ENCODE measurements at places on chromosomes 7 and 10.

DNA sequence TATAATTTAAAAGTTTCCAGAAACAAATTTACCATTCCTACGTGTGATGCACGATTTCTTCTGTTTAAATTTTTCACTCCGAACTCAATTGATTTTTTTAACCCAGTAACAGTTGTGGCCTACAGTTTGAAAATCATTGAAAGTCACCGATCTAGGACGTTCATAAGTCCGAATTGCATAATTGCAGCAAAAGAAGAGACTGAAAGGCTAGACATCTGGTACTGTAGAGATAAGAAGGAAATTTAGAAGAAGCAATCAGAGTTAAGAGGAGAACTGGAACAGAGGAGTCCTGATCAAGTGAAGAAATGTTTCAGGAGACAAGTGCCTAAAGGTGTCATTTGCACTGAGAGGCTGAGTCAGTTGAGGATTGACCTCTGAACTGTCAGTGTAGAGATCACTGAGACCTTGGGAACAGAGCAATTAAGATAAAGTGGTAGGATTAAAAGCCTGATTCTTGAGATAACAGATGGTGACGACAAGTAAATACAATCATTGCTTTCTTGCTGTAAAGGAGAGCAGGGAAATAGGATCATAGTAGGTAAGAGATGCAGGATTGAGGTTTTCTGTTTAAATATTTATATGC lies 73.5 kb downstream of the ZFAND4 start:
- no peak overlapping the region for H3K27ac ChIP-seq
- H3K4me3 ChIP-seq, result no peak overlapping the region
- DNase-seq, result no peak
- peaks cover 8% of the 10 kb centered on the region for H3K4me1 ChIP-seq
- H3K27me3 ChIP-seq, result peaks cover 16% of the 10 kb centered on the region
- peaks cover 7% of the 10 kb centered on the region for H3K36me3 ChIP-seq

DNA sequence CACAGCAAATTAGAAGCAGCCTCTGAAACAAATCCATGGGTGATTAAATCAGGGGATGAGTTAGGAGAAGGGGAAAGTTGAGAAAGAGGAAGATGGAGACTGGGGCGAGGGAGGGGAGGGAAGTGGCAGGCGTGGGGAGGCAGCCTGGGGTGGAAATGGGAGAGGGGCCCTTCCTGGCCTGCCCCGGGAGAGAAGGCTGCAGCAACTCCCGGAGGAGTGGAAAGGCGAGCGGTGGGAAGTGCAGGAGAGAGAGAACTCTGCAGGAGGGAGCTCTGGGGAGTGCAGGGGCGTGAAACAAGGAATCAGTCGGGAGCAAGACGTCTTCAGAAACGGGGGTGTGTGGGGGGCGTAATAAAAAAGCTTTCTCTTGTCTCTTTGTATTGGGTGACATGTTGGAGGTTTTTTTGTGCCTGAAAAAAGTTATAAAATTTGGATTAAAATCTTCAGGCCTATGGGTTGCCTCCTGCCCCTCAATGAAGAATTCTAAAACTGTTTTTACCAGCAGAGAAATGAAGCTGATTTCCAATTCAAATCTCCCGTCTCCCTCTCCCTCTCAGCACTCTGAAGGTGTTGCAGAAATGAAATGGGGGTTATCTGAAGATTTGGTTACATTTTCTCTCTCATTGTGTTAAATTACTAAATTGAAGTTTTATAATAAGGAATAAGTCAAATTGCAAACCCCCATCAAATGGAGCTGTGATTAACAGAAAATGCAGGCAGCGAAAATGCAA lies 4.7 kb upstream of the UNCX start:
- H3K4me3 ChIP-seq, result no peak overlapping the region
- no peaks in the 10 kb centered on the region for H3K4me1 ChIP-seq
- H3K27ac ChIP-seq, result no peak overlapping the region
- no peak for DNase-seq

GRCh38 chr10:21668831-21669230 lies 134.8 kb downstream of the MLLT10 start:
- no peak for DNase-seq
- no peak overlapping the region for H3K27ac ChIP-seq
- no peaks in the 10 kb centered on the region for H3K4me1 ChIP-seq
- H3K4me3 ChIP-seq, result no peak overlapping the region

DNA sequence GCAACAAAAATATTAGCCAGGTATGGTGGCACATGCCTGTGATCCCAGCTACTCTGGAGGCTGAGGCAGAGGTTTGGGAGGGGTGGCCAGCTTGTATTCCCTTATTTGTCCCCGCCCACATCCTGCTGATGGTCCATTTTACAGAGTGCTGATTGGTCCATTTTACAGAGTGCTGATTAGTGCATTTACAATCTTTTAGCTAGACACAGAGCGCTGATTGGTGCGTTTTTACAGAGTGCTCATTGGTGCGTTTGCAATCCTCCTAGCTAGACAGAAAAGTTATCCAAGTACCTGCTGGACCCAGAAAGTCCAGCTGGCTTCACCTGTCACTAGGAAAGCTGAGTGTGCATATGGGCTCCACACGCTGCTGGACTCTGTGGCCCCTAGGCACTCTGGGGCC lies 40.0 kb upstream of the RASGEF1A start:
- DNase-seq, result no peak
- no peak overlapping the region for H3K4me3 ChIP-seq
- H3K27me3 ChIP-seq, result peaks cover 19% of the 10 kb centered on the region
- H3K36me3 ChIP-seq, result peaks cover 10% of the 10 kb centered on the region

GRCh38 chr7:133230591-133231194 lies 22.2 kb upstream of the EXOC4 start:
- H3K27ac ChIP-seq, result no peak overlapping the region
- no peak overlapping the region for H3K4me3 ChIP-seq
- DNase-seq, result peak; percentile 65
- H3K4me1 ChIP-seq, result no peaks in the 10 kb centered on the region
- no peaks in the 10 kb centered on the region for H3K36me3 ChIP-seq

GRCh38 chr10:110415809-110416208 lies 81.9 kb upstream of the DUSP5 start:
- H3K27me3 ChIP-seq, result peaks cover 2% of the 10 kb centered on the region
- no peak overlapping the region for H3K27ac ChIP-seq
- DNase-seq, result no peak
- H3K4me1 ChIP-seq, result peaks cover 62% of the 10 kb centered on the region
- H3K36me3 ChIP-seq, result no peaks in the 10 kb centered on the region
- H3K4me3 ChIP-seq, result no peak overlapping the region

GRCh38 chr7:84230491-84230890 lies 35.9 kb upstream of the SEMA3A start:
- no peak overlapping the region for H3K27ac ChIP-seq
- H3K4me3 ChIP-seq, result no peak overlapping the region
- no peaks in the 10 kb centered on the region for H3K4me1 ChIP-seq
- DNase-seq, result no peak
- no peaks in the 10 kb centered on the region for H3K36me3 ChIP-seq

DNA sequence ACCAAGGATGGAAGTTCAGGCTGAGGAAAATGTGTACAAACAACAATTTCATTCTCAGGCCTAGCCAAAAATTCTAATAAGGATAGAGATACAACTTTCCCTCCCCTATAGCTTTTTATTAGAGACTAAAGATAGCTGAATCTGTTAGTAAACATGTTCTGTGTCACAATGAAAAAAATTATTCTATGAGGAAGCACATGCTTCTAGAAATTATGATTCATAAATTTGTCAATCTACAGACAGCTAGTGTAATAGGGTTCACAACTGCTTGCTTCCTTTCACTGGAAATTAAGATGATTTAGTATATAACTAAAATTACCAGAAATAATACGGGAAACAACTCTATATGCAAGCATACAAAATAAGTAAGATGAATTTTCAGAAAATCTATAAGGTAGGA lies 56.6 kb downstream of the CCDC3 start:
- no peak overlapping the region for H3K4me3 ChIP-seq
- no peak for DNase-seq
- H3K27me3 ChIP-seq, result no peaks in the 10 kb centered on the region
- H3K27ac ChIP-seq, result no peak overlapping the region

DNA sequence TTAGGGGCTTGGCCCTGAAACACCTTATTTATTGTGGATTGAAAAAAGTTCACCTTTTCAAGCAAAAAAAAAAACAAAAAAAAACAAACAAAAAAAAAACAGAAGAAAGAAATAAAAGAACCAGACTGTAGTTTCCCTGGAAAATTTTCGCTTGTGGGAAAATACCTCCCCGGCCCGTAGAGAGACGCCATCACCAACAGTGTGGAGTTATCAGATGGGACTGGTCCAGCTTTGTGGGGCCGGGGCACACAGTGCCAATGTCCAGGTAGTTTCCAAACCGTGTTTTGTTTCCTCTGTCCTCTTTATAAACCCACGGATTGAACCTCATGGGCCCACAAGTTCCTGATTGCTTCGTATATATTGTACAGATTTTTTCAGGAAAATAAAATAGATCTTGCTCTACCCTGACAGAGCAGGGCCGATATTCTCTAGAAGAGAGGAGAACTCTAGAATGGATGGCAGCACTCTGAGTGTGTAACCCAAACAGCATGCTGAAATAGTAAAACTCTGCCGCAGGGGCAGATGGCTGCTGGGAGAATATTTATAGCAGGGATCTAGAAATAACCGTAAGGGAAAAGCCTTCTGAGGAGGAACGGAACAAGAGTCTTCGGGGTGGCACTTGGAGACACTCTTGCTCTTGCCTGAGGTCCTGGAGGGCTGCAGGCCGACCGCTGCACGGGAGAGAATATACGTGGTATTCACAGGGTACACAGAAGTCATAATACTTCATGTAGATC lies 241.0 kb downstream of the FRMD4A start:
- no peak for DNase-seq
- H3K27ac ChIP-seq, result no peak overlapping the region
- H3K4me1 ChIP-seq, result no peaks in the 10 kb centered on the region
- H3K27me3 ChIP-seq, result no peaks in the 10 kb centered on the region
- H3K36me3 ChIP-seq, result no peaks in the 10 kb centered on the region

- H3K4me1 ChIP-seq, result no peaks in the 10 kb centered on the region
- H3K27me3 ChIP-seq, result peaks cover 8% of the 10 kb centered on the region
- no peak for DNase-seq
- H3K27ac ChIP-seq, result no peak overlapping the region
- no peaks in the 10 kb centered on the region for H3K36me3 ChIP-seq
- no peak overlapping the region for H3K4me3 ChIP-seq
These were observed 24.0 kb upstream of the ABLIM1 start for GRCh38 chr10:114682121-114682520.

DNA sequence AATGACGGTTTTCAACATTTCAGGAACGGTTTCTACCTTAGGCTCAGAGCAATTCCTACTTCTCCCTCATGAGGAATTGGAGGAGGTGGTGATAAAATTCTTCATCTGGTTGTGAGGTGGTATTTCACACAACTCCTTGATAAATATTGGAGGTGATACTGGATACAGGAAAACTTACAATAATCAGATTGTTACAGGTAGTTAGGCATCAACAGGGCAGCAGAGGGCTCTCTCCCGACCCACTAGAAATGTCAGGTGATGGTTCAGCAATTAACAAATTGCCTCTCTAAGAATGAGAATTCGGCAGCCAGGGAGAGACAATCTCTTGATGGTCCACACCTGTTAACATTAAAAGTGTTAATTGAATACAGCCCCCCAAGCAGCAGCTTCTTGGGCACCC lies 22.6 kb downstream of the ZNF786 start:
- no peaks in the 10 kb centered on the region for H3K27me3 ChIP-seq
- no peak overlapping the region for H3K27ac ChIP-seq
- H3K4me3 ChIP-seq, result no peak overlapping the region
- peaks cover 24% of the 10 kb centered on the region for H3K36me3 ChIP-seq
- peaks cover 7% of the 10 kb centered on the region for H3K4me1 ChIP-seq

DNA sequence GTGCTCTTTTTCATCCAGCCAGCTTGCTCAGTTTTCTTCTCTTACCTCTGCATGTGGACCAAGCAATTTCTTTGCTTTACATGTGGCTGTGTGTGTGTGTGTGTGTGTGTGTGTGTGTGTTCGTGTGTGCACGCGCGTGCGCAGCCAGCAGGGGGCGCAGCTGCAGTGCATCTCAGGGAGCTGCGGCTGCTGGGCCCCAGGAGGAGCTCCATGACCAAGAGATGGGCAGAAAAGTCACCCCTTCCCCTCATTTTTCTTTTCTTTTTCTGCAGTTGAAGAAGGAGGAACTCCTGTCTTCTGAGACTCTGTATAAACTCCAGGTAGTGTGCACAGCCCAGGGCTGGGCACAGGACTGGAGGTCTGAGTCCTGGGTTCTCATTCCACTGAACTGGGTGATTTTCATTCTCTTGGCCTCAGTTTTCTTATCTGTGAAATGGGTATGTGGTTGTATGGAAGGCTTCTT lies 41.8 kb downstream of the BLNK start:
- no peak overlapping the region for H3K27ac ChIP-seq
- H3K27me3 ChIP-seq, result peaks cover 2% of the 10 kb centered on the region
- H3K4me1 ChIP-seq, result no peaks in the 10 kb centered on the region
- no peaks in the 10 kb centered on the region for H3K36me3 ChIP-seq

- H3K27ac ChIP-seq, result no peak overlapping the region
- peaks cover 36% of the 10 kb centered on the region for H3K36me3 ChIP-seq
- peaks cover 5% of the 10 kb centered on the region for H3K4me1 ChIP-seq
- peak; percentile 14 for DNase-seq
- no peaks in the 10 kb centered on the region for H3K27me3 ChIP-seq
- H3K4me3 ChIP-seq, result no peak overlapping the region
These were observed 52.3 kb upstream of the ANTXRL start for GRCh38 chr10:46234431-46235060.

Measured in activated CD8-positive, alpha-beta T cell treated with anti-CD3 and anti-CD28 coated beads, Interleukin-2, amount 10 ng/mL, durations not matched to agents 7 days and 5 days (primary cell).